ENCODE measurements at places on chromosomes 2 and 18.

- DNase-seq, result no peak
Observed at GRCh38 chr2:120904830-120905234, 169.2 kb downstream of the GLI2 start.

DNA sequence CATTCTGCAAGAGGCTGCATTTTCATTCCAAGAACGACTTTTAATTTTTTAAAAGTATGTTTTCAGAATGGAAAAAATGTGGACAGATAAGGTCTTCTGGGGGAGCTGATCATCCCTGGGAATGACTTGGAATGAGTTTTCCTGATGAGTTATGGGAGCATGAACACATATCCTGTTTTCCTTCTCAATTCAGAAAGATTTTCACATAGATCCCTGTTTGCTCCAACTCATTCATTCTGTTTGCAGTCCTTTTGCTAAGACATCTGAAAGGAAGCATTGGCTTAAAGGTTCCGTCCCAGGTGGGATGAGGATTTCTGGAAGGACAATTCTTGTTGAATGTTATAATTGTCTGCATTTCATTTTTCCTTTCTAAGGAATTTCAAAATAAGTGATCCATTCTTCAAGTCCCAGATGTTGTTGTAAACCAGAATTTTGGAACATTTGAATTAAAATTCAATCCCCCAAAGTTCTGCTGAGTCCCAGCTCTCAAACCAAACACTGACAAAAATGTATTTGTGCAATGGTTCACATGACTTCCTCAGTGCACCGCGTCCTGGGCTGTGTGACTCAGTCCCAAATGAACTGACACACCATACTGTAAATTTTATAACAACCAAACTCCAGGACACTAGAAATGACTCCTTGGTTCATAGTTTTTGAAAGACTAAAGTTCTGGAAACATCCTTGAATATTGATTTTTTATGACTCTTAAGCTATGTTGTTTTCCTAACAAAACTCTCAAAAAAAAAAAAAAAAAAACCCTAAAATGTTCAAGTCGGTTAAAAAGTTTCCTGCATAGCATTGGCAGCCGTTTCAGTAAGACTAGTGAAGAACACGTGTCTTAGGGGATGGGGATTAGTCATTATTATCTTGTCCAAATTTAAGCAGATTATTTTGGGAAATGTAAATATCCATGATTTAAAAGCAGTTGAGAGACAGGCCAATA is 281.8 kb upstream of the TCF4 start:
- DNase-seq, result no peak

DNA sequence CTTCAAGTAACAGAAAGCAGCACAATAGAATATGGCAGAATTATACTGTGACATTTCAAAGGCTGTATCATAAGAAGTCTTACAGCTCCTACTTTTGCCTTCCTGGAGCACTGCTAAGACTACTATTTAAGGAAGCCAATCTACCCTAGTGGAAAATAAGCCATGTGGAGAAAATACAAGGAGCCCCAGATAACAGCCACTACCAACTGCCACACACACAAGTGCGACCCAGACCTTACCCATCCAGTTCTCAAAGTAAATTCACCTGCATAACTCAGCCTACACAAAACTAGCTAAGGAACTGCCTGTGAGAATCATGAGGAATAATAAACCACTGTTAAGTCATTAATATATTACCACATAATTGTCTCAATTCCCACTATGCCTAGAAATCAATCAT is 66.4 kb downstream of the USP34 start:
- DNase-seq, result no peak

- no peak for DNase-seq
Observed at GRCh38 chr2:9407363-9407811, 15.9 kb downstream of the ITGB1BP1 start.

DNA sequence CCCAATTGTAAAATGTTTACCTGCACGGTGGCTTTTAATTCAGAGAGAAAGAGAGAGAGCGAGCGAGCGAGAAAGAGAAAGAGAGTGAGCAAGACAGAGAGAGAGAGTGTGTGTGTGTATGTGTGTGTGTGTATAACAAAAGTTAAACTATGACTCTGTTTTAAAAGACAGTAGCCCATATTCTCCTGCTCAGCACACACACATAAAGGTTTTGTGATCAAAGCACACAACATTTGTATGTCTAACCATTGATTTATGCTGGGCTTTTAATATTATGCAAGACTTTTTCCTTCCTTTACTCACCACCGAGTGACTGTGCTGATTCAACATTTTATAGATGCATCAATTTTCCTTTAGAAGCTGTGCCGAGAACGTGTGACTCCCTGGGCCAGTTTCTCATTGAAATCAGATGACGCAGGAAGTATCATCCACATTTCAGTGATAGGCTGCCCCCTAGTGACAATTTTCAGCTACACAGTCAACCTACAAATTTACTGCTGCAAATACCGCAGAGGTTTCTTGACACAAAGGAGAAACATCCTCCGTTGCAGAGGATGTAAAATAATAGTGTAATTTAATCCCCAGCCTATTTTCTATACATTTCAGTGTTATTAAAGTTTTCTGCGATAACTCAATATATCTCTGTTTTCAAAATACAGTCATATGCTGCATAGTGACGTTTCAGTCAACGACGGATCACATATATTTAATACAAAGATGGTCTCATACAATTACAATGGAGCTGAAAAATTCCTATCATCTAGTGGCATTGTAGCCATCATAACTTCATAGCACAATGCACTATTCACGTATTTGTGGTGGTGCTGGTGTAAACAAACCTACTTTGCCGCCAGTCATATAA is 165.9 kb upstream of the TANK start:
- DNase-seq, result peak; percentile 43

- DNase-seq, result no peak
Observed at GRCh38 chr2:67544286-67544685, 147.2 kb downstream of the ETAA1 start.

DNA sequence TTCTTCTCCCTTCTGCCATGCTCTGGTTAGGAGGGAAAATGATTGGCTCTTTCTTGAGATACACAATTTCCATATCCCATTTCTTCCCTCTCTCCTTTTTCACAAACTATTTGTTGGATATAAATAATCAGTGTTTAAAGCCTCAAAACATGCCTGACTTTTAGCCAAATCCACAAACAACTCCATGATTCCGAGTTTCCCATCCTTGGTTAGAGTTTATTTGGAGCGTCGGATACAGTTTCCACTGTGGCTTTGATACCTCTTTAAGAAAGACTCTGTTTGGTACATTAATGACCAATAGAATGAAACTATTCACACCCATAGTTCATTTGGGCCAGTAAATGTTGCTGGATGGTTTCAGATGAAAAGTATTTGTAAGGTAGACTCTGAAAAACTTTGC is 5.9 kb upstream of the FHL2 start:
- no peak for DNase-seq

- DNase-seq, result no peak
Observed at GRCh38 chr18:9696112-9696511, 12.0 kb upstream of the RAB31 start.

GRCh38 chr18:12492907-12493306 is 85.2 kb downstream of the PRELID3A start:
- no peak for DNase-seq

GRCh38 chr2:72388263-72388662 is 240.6 kb upstream of the CYP26B1 start:
- DNase-seq, result no peak

DNA sequence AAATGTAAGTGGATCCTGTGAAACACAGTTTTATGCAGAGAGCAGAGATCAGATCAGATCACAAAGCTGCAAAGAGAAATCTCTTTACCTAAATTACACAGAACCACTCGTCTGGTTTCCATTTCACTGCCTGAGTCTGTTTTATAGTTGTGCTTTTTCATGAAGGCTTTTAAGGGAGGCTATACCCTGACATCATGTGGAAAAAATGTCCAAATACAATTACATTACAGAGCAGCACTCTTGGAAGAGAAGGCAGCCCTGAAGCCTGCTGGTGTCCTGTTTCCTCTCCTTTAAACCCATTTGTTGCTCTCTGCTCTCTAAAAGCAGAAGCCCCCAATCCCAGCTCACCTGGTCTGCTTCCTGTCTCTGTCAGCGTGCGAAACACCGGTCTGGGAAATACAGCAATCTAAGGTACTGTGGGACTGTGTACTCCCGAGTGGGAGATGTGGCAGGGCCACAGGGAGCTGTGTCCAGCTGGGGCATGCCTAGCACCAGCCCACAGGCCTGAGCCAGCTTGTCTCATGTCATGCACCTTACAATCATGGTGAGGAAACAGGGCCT is 24.8 kb upstream of the ZFP36L2 start:
- no peak for DNase-seq

DNA sequence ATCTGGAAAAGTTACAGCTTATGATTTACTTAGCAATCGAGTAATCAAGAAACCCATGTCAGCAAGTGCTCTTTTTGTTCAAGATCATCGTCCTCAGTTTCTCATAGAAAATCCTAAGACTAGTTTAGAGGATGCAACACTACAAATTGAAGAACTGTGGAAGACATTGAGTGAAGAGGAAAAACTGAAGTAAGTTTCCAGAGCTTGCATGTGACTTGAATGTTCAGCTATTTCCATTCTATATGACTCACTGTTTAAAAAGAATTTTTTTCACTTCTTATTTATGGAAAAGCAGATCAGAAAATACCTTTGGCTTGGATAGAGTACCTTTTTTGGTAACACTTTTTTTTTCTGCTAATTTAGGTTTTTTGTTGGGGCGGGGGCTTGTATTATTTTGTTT is 70.7 kb downstream of the PMS1 start:
- no peak for DNase-seq

GRCh38 chr18:3048121-3048520 is 35.2 kb upstream of the LPIN2 start:
- no peak for DNase-seq

GRCh38 chr18:23143016-23143814 is 7.9 kb downstream of the CABLES1 start:
- no peak for DNase-seq

DNA sequence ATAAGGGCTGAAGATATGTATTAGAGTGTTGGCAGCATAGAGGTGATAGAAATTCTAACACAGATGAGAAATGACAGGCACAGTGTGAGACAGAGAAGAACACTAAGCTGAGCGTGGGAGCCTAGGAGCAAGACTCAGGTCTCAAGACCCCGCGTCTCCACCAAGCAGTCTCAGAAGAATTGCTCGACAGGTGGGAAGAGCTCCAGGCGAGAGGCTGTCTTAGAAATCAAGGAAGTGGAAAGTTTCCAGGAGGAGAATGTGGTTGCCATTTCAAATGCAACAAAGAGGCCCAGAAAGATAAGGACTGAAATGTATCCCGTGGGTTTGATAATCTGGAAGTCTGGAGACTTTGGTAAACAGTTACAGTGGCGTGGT is 31.5 kb upstream of the CAB39 start:
- DNase-seq, result no peak

GRCh38 chr2:8086357-8086756 is 595.5 kb upstream of the ID2 start:
- DNase-seq, result no peak

DNA sequence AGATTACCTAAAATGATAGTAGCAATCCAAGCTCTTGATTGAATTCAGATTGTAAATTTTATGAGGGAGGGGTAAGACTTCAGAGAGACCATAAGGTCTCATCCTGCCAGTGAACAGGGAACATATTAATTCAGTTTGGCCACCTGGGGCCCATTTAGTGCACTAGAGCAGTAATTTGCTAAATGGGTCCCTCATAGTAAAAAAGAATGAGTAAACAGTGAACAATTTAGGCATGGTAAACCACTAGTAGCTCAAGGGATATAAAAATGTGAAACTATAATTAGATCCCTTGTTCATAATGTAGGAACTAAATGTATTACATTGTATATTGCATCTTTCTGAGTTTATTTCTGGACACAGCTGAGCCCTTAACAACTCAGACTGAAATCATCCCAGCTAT is 4.9 kb upstream of the PHLPP1 start:
- no peak for DNase-seq

- no peak for DNase-seq
Observed at GRCh38 chr2:120870467-120870788, 134.8 kb downstream of the GLI2 start.

DNA sequence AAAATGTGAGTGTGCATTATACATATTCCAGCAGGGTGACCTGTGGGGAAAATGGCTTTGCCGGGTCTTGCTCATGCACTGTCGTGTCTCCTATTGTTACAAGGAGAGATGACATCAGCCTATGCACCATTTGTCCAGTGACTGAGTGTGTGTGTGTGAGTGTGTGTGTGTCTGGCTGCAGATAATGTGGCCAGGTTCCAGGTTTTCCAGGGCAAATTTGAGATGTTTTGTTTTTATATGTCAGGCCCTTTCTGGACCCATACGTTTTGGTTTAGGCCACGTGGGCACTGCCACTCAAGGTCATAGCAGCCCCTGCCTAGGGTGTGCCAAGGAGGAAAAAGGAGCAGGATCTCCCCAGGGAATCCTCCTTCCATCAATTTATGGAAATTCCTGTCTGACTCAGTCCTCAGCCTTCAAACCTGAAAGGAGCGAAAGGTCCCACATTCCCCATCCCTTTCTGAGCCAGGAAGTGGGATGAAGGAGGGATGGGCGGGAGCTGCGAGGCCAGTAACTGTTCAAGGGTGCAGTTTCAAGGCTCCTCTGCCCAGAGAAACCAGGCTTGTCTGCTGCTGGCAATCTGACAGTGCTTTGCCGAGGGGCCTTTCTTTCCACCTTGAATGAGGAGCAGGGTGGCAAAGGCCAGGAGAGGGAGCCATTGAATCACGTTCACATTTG is 93.0 kb upstream of the SMAD2 start:
- no peak for DNase-seq

DNA sequence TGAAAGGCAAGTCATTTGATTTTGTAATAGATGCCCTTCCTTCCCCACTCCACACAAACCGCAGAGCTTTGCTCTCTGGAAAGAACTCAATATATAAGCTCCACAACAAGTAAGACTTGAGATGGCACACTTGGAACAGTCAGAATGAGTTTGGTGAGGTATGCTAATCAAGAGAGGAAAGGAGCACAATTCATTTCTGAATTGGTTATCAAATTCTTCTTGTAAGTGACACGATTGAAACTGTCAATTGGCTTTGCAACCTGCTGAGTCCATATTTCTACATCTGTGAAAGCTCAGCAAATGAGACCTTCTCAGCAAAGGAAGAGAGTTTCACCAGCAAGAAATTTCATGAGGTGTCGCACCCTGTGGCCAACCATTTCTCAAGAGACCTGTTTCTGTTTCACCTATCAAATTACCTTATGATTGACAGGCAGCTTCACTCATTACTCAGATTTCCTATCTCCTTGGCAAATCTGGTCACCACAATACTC is 19.1 kb downstream of the CTLA4 start:
- DNase-seq, result no peak

DNA sequence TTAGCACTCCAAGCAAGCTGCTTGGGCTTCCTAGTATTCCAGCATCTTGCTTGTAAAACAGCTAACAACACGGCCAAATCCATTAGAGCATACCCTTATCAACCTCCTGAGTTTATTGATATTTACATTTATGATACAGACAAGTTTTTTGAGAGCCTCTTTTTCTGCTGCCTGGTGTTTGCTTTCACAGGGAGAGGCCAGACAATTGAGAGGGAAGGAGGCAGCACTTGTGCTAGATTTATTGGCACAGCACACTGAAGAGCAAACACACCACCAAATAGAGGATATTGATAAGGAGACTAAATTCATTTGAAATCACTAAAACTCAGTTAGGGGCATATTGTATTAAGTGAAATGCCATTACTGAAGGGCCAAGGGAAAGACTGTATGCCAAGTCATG is 1142.3 kb upstream of the FANCL start:
- no peak for DNase-seq

Data from LNCaP clone FGC (cell line).